ENCODE measurements at places on chromosomes 1 and 21.
A peak's percentile ranks its signal among the peaks of the same experiment; 100 is the strongest.

DNA sequence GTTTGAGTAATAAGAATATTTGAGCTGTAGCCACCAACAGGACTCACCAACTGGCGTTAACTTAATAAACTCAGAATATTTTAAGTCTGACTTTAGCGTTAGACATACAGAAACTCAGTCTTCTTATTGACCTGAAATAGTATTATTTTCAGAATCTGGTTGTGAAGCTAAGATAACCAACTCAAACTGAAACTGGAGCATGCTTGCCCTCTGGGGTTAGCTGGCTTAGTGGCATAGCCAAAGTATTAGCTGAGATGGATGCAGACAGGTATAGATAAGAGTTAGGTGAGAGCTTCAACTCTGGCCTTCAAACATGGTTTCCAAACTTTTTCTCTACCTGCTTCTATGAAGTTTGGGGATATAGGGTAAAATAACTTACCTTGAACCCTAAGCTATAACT is 40.5 kb downstream of the AMY1C start:
- no peak for DNase-seq

- no peak for DNase-seq
Observed at GRCh38 chr1:5109633-5110032, 455.2 kb downstream of the AJAP1 start.

DNA sequence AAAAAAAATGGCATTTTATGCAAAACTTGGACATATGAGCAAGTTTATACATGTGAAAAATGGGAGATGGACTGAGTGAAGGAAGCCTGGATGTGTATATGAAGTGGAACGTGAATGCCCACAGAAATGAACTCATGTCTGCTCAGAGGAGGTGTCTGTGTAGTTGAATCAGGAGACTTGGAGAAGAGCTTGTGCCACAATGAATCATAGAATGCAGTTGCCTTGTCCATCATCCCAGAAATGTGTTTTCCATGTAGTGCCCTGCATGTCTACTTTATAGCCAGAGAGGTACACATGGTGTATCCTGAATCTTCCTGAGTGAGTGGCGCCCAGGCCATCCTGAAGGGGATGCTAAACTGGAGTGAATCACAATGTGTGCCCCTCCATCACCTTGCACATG is 2.6 kb upstream of the ILDR2 start:
- DNase-seq, result no peak

- peak; percentile 25 for DNase-seq
Observed at GRCh38 chr1:207672522-207673130, 27.7 kb downstream of the CR1L start.

DNA sequence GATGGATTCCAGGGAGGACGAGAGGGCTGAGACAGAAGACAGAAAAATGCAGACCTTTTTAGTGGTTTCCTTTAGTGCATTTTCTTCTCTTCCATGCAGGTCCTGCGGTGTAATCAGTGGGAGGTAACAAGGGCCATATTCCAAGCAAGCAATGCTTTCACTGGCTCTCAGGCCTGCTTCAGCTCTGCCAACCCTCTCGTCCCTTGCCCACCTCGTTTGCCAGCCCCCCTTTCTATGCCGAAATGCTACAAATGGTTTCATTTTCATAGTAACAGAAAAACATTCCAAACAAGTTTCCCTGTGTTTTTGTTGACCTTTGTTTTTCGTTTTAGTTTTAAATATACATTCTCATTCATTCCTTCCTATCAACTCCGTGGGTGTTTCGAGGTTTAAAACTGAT is 443.1 kb downstream of the TTLL7 start:
- no peak for DNase-seq

DNA sequence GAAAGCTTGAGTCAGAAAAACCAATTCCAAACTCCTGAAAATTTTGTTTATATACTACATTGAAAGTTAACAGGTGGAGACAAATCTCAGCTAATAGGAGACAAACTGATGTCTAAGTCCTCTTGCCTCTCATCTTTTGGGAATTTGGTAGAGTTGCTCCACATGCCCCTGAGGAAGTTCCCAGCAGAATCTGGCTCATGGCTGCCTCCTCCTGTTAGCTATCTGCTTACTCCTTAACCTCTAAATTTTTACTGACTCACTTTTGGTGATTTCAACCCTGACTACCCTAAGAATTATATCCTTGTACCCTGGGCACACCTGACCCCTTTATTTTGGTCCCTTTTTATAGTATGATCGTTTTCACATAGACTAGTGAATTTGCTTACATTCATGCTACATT is 633.7 kb upstream of the USP24 start:
- DNase-seq, result no peak

DNA sequence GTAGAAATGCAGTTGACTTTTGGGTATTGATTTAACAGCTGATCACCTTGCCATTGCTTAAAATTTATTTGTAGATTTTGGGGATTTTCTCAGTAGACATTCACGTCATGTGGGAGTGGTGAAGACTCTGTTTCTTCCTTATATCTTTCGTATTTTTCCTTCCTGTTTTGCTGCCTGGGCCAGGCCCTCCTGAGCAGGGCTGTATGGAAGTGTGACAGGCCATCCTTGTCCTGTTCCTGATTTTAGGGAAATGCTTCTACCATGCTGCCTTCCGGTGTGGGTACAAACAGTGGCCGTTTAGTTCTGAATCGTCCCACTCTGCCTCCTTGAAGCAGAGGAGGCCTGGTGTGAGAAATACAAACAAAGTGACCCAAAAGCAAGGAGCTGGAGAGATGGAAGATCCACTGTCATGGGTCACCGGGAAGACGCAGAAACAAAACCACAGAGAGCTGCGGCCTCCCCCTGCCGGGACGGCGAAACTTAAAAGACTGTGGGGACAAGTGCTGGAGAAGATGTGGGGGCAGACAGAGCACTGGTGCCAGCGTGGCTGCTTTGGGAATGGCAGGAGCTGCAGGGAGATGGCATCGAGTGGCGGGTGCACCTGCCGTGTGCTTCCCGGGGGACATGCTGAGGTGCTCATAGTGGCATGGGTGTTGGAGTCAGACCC is 7.6 kb downstream of the AGPAT3 start:
- no peak for DNase-seq

GRCh38 chr1:15900662-15901279 is 53.3 kb downstream of the SPEN start:
- DNase-seq, result no peak

- peak; percentile 6 for DNase-seq
Observed at GRCh38 chr1:77313491-77313890, 31.7 kb downstream of the AK5 start.

DNA sequence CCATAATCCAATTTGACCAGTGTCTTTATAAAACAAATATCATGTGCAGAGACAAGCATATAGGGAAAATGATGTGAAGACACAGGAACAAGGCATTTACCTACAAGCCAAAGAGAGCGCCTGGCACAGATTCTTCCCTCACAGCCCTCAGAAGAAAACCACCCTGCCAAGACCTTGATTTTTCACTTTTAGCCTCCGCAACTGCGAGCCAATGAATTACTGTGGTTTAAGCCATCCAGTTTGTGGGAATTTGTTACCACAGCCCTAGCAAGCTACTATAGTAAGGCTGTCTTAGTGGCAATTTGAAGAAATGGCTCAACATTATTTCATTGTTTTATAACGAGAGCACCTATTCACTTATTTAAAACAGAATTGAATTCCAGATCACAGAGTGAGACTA is 85.7 kb upstream of the CCDC190 start:
- no peak for DNase-seq

DNA sequence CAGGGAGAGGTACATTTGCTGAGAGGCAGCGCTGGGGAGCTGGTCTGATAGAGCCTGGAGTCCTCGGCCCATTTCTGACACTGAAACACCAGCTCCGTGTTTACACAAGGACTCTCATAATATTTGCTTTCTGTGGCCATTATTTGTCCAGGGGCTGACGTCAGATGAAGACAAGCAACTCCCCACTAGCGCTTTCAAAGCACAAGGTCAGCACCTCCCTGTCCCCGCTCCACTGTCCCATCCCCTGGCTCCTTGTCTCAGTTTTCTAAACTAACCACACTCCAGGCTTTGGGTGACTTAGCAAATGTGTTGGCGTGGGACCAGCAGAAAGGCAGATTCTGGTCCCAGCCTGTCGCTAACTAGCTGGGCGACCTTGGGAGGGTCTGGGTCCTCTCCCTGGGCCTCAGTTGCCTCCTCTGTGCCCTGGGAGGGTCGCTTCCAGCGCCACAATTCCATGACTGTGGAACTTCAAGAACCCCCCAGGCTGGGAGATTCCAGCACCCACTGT is 37.4 kb upstream of the ZBTB40 start:
- no peak for DNase-seq

GRCh38 chr1:223622132-223622842 is 43.2 kb downstream of the CAPN8 start:
- DNase-seq, result no peak

All from SK-N-DZ (cell line).